NCI-H460 (cell line): ENCODE measurements at places on chromosomes 1 and 21.
A peak's percentile ranks its signal among the peaks of the same experiment; 100 is the strongest.

DNA sequence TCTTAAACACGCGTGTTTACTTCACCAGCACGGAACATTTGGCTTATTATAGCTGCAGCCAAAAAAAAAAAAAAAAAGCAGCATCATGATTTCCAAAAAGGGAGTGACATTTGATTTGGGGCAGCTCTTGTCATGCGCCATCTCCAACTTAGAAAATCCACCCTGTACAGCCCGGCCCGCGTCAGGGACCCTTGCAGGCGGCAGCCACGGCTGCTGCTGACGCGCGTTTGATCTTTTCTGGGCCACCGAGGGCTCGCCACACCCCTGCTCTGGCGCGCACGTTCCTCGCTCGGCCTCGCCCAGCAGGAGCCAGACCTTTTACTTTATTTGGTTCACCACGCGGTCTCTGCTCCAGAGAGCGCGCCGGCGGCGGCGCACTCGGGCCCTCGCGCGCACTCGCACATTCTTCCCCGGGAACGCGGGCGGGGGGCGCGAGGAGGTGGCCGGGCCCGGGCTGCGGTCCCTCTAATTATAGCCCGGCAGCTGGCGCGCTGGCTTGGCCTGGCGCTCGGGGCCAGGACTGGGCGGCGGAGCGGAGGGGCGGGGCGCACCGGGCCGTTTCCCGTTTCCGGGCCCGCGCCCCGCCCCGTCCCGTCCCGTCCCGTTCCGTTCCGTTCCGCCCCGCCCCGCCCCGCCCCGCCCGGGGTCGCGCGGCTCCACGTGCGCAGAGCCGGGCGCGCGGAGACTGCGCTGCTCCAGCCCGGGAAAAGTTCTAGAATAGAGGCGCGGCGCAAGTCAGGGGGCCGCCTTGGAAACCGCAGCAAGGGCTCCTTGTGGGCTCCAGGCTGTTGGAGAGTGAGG, 10.2 kb downstream of the IRF2BP2 start:
- peak; percentile 87 for DNase-seq

- no peak for DNase-seq
Measured at GRCh38 chr1:206637605-206638004, 2.3 kb downstream of the DYRK3 start.

- no peak for DNase-seq
Measured at GRCh38 chr1:170221031-170221430, 75.3 kb downstream of the NTMT2 start.

- no peak for DNase-seq
Measured at GRCh38 chr21:24594082-24594481, 1013.2 kb downstream of the MRPL39 start.

DNA sequence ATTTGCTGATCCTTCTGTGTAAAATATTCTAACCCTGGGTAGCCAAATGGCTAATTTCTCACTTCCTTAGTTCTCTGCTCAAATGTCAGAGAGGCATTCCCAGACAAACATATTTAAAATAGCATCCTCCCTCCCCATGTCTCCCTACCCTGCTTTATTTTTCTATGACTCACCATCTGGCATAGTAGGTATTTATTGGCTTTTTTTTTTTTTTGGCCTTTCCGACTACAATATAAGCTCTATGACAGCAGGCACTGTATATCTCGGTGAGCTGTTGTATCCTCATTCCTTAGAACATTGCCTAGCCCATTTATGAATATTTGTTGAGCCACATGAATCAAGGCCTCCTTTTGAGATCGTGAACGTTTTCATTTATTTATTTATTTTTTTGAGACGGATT, 1.5 kb upstream of the NEK7 start:
- no peak for DNase-seq

GRCh38 chr1:230768903-230769570, 21.8 kb downstream of the CAPN9 start:
- DNase-seq, result no peak

- no peak for DNase-seq
Measured at GRCh38 chr1:193313354-193314140, 127.1 kb upstream of the B3GALT2 start.
